ENCODE measurements at places on chromosomes 16 and 17. TPM values are rescaled to one million over a fixed set of nuclear protein-coding genes. Genes with fewer than 3 reads are reported as not detected.

DNA sequence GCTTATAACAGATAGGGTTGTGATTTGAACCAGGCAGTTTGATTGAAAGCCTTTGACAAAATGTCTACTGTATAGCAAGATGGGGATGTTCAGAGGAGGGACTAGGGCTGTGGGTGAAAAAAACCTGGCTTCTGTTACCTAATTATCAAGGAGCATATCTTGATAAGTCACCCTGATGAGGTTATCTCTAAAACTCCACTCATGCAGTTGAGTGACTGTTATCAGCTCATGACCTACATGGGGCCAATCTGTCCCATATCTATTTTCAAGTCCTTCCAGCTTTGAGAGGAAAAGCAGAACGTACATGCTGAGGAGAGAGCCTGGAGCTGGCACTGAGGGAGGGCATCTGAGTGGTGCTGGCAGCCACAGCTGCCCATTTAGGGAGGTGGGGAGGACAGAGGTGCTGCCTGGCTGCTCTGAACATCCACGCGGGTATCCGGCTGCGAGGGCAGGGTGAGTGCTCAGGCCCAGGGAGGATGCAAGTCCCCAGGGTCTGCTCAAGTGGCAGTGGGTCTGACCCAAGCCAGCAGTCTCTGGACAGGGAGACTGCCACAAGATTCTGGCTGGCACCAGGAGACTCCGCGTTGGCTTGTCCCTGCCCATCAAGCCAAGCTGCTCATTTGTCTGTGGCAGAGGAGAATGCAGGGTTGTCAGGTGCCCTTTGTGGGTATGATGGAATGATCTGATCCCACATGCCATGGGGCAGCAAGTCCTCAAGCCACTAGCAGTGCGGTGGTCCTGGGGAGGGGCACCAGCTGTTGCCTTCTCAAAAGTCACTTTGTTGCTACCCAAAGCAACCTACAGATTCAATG lies 29.2 kb downstream of the ATPAF2 start:
- DNase-seq = no peak

GRCh38 chr16:78788276-78788675 lies 688.8 kb downstream of the WWOX start:
- no peak for DNase-seq

The MYH11 gene
- total RNA-seq = 121 TPM

The SLC5A11 gene
- total RNA-seq = not detected

DNA sequence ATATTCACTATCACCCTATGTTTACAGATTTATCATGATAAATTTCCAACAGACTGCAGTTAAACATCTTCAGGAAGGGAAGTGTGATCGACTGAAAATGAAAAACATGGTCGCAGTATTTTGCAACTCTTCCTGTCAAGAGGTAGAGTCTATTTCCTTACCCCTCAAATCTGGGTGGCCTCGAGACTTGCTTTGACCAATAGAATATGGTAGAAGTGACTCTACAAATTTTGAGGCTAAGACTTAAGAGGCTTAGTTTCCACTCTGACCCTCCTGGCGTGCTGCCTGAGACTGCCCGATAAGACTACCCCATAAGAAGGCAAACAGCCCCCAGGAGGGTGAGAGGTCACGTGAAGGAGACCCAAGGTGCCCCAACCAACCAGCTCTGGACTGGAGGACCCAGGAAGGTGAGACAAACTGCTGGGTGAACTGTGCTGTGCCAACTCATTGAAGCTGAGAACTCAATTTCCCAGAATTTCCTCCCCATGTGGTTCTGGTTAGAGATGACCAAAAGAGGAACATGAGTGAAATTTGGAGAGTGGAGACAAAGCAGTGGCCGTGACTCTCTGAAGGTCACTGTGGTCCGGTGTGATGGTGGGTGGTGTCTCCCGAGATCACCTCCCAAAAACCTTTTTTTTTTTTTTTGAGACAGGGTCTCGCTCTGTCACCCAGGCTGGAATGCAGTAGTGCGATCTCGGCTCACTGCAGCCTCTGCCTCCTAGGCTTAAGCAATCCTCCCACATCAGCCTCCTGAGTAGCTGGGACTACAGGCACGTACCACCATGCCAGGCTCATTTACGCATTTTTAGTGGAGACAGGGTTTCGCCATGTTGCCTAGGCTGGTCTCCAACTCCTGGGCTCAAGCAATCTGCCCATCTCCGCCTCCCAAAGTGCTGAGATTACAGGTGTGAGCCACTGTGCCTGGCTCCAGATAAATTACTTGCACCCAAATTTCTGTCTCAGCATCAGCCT lies 38.2 kb upstream of the LITAF start:
- DNase-seq = no peak

Data from esophagus squamous epithelium (tissue), 5 donors.